ENCODE measurements at places on chromosomes 5 and 9.

GRCh38 chr5:172523146-172523745 is 68.9 kb upstream of the SH3PXD2B start:
- DNase-seq = no peak

- no peak for DNase-seq
Observed at GRCh38 chr5:78896132-78896531, 89.0 kb downstream of the ARSB start.

- DNase-seq = no peak
Observed at GRCh38 chr9:69940674-69941073, 103.0 kb upstream of the MAMDC2 start.

DNA sequence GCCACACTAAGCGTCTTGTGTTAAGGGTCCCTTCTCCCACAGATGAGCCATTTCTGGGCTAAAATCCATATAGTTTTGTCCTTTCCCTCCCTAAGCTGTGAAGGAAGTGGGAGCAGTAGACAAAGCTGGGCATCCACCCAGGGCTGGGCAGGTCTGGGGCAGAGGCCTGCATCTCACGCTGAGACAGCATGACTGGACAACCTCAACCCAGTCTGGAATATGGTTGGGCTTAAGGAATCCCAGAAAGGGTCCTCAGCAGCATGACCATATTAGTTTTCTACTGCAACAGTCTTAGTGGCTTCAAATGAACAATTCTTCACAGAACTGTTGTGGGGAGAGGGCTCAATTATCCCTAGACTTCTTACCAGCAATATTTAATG is 173.8 kb downstream of the AUH start:
- DNase-seq = no peak

DNA sequence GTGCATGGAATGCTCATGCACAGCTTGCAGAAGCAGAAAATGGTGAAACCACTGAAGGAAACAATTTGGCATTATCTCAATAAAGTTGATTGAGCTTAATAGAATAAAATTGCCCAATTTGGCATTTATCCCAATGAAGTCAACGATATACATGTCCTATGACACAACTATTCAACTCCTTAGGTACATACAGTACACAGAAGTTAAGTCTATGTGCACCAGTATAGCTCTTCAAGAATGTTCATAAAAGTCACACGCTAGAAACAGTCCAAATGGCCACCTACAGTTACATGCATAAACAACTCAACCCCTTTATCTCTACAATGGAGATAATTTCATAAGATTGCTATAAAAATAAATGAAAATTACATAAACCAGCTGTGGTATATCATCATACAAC is 184.5 kb downstream of the DENND1A start:
- no peak for DNase-seq

- no peak for DNase-seq
Observed at GRCh38 chr5:130693509-130693908, 471.5 kb downstream of the HINT1 start.

GRCh38 chr5:38666668-38667498 is 110.4 kb upstream of the LIFR start:
- no peak for DNase-seq

DNA sequence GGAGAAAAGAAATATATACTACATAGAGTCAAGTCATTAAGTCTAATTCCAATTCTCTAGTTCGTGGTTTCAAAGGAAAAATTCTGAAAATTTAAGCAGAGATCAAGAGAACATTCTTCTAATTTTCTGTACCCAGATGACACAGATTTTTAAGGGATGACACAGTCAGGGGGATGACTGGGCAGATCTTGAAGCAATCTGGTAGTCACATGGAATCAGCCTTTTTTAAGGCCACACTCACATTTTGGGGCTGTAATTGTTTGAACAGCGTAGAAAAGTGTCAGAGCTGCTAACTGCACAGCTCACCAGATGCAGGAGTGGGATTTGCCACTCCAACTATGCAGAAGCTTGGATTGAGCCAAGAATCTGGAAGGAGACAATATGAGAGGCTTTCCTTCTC is 20.4 kb downstream of the PDE4D start:
- DNase-seq = no peak

DNA sequence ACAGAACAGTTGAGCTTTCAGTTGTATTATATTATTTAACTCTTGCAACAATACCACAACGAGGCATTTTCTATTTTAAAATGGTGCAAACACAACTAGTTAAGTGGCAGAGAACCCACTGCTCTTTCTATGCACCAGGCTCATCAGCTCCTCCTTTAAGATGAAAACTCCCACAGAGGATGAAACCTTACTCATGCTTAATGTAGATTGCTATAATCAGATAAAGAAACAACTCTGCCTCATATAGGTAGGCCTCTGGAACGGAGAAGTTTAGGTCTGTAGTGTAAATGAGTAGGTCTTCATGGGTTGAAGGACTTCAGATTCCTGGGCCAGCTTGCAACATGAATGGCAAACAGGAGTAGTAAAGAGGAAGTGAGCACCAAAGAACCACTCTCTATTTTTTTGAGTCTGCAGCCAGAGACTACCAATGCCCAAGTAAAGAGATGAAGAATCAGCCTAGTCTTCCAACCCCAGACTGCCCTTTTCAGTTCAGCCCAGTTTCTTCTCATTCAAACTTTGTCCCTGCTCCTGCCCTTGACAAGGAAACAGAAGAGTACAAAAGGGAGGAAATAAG is 33.9 kb downstream of the HACD4 start:
- DNase-seq = no peak

GRCh38 chr9:134419000-134419683 is 92.9 kb downstream of the RXRA start:
- DNase-seq = no peak

DNA sequence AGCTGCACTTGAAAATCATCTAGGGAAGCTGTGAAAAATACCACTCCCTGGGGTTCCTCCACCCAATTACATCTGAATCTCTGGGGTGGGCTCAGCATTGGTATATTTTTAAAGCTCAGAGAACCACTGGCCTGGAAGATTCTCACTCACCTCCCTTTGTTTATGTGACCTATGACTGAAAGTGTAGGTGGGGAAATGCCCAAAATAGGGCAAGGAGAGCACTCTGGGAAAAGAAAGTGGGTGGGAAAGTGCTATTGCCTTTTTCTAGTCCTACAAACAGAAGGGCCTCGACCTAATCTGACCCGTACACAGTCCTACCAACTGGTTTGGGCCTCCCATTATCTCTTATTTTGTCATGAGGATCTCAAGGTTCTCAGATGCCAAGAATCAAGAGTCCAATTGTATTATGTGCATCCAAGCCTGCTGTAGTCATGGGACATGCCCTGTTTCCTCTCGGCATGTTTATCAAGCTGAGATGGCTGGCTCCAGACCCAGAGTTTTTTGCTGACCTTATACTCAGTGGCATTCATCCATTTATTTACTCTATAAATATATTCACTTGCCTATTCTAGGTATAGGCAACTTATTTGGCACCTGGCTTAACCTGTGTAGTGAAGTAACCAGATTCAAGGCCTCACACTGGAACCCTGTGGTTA is 483.7 kb downstream of the ENC1 start:
- no peak for DNase-seq

DNA sequence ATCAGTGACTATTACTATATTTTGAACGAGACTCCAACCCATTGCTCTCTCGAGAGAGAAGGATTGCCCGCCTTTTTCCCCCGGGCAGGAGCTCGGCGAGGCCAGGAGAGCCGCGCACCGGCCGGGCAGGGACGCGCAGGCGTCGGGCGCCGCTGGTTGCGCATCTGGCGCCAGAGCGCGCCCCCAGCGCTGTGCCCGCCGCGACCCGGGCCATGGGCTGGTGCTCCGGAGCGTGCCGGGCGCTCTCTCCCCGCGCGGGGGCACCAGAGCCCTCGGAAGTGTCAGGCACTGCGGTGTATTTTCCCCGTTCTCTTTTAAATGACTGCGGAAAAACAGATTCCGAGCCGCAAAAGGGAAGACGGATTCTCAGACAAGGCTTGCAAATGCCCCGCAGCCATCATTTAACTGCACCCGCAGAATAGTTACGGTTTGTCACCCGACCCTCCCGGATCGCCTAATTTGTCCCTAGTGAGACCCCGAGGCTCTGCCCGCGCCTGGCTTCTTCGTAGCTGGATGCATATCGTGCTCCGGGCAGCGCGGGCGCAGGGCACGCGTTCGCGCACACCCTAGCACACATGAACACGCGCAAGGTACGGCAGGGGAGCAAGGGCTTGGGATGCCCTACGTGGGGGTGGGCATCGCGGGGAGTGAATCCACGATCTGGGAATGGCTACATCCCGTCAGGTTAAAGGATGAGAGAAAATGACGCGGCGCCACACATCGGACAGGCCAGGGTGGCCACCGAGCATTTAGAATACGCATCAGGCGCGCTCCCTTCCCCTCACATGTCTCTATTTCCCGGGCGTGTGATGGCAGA is 1.1 kb upstream of the NTRK2 start:
- peak; percentile 82 for DNase-seq

DNA sequence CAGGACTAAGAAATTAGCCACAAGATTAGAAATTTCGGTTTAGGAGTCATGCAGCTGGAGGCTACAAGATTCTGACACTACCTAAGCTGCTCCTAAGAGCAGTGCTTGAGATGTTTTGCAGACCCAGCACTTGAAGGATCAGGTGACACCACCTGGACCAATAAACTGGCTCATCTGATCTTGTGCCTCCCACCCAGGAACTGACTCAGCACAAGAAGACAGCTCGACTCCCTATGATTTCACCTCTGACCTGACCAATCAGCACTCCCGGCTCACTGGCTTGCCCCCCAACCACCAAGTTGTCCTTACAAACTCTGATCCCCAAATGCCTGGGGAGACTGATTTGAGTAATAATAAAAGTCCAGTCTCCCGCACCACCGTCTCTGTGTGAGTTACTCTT is 170.4 kb downstream of the TTC39B start:
- no peak for DNase-seq

DNA sequence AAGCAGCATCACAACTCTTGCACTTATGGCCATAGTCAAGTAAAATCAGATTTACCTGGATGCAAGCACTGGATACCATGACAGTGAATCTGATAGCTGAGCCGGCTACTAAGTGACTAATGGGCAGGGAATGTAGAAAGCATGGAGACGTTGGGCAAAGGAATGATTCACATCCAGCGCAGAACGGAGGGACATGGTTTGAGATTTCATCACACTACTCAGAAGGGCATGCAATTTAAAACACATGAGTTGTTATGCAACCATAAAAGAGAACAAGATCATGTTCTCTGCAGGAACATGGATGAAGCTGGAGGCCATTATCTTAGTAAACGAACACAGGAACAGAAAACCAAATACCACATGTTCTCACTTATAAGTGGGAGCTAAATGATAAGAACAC is 169.1 kb upstream of the PIK3R1 start:
- DNase-seq = no peak

GRCh38 chr5:133732536-133732935 is 120.2 kb upstream of the FSTL4 start:
- DNase-seq = no peak

DNA sequence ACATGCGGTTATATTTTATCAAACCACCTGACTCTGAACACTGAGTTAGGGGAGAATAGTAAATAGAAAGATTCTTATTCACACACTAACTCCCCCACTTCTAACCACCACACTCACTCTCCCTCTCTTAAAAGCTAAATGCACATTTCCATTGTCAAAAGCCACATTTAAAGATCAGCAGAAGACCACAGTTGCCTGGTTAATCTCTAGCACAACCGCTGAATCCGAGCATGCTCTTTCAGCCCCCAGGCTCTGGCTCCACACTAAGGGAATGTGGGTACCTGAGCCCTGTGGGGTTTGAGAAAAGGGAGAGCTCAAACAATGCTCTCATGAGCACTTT is 35.7 kb downstream of the PFDN1 start:
- DNase-seq = no peak

GRCh38 chr9:134325813-134326723 is at the start of gene RXRA:
RXRA (plus strand) TSS chr9:134326455; CDS start chr9:134326632, 177 bp downstream.
- DNase-seq = peak; percentile 71

DNA sequence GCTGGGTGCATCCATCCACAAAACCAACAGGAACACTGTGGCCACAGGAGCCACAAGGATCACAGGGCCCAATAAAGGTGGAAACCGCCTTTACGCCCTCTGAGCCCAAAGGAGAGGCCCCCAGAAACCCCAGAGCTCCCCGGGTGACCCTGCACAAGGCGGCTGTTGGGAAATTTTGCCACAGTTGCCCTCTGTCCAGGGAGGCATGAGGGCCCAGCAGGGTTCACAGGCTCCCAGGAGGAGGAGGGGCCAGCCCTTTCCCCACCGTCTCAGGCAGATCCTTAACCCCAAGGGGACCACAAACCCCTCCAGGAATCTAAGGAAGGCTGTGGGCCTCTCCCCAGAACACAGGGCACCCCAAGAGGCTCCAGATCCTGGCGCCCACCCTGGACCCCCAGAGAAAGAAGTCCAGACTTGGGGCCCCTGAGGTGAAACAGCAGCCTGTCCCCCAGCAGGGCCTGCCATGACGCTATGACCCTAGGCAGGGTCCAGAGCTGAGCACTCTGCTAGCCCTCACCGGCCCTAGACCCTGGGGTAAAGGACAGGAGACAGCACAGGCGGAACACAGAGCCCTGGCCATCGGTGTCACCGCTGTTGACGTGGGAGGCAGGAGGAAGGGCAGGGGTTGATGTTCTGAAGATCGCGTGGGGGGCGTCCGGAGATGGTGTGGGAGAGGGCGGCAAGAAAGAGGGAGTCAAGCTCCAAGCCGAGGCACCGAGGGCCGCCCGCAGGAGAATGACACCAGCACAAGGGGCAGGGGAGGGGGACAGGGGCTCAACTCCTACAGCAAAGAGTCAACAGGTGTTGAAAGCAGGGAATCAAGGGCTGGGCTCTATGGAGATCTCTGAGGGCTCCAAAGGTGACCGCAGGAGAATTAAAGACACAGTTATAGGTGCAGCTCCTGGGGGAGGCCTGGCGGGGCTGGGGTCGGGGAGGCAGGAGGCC is 97.5 kb downstream of the VAV2 start:
- DNase-seq = no peak

GRCh38 chr9:124654431-124654830 is 116.7 kb downstream of the NR6A1 start:
- DNase-seq = no peak

DNA sequence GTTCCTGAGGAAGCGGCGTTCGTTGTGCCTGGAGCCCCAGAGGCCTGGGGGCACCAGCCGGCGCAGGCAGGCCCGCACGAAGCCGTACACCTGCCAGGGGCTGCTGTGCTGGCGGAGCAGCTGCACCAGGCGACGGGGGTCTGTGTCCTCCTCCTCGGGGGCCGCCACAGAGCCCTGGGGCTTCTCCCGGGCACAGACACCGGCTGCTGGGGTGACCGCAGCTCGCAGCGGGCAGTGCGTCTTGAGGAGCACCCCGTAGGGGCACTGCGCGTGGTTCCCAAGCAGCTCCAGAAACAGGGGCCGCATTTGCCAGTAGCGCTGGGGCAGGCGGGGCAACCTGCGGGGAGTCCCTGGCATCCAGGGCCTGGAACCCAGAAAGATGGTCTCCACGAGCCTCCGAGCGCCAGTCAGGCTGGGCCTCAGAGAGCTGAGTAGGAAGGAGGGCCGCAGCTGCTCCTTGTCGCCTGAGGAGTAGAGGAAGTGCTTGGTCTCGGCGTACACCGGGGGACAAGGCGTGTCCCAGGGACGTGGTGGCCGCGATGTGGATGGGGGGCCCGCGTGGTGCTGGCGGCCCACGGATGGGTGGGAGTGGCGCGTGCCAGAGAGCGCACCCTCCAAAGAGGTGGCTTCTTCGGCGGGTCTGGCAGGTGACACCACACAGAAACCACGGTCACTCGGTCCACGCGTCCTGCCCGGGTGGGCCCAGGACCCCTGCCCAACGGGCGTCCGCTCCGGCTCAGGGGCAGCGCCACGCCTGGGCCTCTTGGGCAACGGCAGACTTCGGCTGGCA is 1.3 kb downstream of the TERT start:
- DNase-seq = no peak
